ENCODE measurements at places on chromosomes 4 and X.

- no peak for DNase-seq
Measured at GRCh38 chrX:108000751-108001150, 18.6 kb upstream of the TEX13B start.

DNA sequence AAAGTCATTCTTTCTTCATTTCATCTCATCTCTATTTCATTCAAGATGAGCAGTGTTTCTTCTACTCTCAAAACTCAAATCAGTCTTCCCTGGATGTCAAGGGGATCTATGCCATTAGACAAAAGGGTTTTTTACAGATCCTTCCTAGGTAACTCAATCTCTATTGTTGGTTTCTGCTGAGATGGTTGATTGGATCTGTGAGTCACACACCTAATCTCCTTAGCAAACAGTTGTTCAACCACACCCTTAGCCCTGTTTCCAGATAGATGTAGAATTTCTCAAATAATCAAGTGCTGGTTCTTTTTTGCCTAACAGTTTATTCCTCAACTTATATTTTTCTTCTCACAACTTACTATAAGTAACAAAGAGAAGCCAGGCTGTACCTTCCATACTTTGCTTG, 200.5 kb downstream of the KDR start:
- DNase-seq: no peak

GRCh38 chrX:9241427-9241826, 207.5 kb upstream of the FAM9B start:
- DNase-seq: no peak

DNA sequence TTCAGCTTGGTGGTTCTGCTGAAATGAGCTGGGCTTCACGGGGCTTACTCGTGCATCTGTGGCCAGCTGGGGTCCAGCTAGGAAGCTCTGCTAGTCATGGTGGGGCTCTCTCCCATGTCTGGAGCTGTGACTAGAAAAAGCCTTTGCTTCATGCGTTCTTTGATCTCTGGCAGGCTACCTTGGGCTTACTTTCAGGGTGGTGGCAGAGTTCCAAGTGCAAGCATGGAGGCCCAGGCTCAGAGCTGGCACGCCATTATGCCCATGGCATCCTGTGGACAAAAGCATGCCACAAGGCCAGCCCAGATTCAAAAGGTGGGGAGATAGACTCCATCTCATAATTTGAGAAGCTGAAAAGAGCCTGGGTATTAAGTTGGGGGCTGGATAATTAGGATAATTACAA, 55.4 kb upstream of the GBA3 start:
- no peak for DNase-seq

GRCh38 chr4:109298279-109299010, 4.0 kb downstream of the COL25A1 start:
- no peak for DNase-seq

All from central memory CD8-positive, alpha-beta T cell (primary cell).